ENCODE measurements at places on chromosomes 11 and 22.

DNA sequence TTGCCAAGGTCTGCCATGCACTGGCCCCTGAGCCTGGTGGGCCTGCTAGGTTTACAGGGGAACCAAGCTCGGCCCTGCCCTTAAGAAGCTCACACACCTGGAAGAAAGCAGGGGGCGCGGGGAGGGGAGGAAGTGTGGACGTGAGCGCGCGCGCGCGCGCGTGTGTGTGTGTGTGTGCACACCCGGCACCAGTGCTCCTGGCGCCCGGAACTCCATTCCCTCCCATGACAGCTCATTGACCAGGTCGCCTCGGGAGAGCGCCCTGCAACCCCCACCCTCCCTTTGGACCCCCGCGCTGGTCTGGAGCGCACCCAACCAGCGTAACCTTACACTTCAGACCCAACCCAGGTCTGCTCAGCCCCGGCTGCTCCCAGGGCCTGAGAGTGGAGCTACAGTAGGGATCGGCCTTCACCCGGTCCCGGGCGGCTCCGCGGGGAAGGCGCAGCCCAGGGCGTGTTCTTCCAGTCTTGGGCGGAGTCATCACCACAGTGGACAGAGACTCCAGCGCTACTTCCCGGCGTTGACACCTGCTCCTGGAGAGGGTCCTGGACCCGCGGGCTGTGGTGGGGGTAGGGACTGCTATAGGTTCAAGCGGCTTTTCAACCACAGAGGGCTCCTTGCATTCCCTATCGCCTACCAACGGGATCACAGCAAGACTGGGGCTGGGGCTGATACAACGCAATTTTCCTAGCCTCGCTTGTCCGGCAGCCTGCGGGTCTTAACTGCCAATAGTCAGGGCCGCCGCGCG lies 1.5 kb downstream of the GALNT18 start:
- DNase-seq = no peak

GRCh38 chr22:43388420-43388851 lies 23.4 kb upstream of the MPPED1 start:
- DNase-seq = peak; percentile 74

DNA sequence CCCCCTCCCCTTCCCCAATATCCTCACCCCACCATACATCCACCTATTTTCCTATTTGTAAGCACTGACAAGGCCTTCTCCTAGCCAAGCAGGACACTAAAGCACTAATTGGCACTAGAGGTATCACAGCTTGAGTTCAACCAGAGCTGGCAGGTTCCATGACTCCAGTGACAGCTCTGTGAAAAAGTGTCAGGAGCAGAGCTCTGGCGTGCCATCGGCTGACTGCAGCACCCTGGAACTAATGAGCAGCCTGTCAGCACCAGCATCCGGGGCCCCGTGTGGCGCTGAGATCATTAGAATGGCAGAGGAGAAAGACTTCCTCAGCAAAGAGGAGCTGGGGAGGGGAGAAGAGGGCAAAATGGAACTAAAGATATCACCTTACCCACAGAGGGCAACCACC lies 847.4 kb downstream of the NTM start:
- no peak for DNase-seq

DNA sequence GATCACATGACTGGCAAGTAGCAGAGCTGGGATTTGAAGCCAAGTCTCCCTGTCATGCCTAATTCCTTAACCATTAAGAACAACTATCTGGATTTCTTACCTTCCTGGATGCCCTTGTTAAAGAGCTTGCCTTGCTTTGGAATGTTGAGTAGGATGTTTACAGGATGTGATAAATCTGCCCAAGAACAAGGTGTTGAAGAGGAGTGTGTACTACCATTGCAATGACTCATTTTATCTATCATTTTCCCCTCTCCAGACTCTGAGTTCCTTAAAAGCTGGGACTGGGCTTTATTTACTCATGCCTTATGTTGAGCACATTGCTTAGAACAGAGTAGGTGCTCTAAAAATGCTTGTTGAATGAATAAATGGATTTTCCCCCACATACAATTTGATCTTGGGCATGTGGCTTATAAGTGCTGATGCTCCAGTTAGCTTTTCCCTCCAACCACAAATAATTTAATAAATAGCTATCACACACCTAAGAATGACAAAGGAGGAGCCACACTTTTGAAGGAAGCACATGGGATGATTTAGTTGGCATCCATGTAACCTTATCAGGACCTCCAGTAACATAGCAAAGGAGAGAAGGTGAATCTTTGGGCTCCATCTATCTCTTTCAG lies 268.6 kb upstream of the SESN3 start:
- no peak for DNase-seq

DNA sequence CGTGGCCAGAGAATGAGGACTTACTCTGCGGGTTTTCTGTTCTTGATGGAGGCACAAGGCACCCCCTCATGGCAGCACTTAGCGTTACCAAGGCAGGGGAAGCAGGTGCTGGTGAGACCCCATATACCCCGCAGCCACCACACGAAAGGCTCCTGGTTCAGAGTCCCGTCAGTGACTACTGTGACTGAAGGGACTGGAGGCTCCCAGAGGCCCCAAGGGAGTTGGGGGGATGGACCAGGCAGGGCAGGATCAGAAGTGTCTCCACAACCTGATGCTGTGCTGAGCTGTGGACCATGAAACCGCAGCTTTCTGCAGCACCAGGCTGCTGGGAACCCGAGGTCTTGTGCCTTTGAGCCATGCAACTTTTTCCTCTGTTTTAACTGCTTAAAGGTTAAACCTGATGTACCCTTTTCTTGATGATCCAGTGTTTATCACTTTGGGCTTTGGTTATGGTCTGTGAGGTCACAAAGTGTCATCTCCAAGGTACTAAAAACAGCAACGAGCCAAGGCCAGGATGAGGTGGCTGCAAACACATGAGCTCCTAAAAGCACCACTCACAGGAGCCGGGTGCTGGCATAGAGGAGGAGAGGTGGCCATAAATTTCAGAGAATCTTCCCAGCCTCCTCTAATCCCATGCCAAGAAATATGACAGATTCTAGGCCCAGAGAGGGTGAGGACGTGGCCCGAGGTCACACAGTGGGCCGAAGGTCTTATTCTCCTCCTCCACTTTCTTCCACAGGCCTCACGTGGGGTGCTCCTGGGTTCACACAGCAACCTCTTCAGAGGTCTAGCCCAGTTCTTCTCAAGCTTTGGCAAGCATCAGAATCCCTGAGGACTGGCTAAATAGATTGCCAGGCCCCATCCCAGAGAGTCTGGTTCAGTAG lies 4.2 kb upstream of the LRRC32 start:
- DNase-seq = no peak

DNA sequence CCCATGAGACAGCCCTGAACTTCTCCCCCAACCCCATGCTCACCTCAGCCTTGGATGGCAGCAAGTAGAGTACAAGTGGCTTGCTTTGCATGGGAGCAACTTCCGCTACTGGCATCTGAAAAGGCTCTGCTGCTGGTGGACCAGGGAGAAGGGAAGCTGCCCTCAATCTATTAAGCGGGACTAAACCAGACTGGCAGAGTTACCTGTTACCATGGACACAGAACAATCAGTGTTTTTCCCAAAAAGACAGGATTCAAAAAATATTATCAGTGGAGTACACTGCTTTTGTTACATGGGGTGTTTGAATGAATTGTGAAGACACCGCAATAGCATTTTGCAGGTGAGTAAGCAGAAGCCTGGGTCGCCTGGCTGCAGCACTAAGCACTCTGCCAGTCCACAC lies 631.4 kb upstream of the B3GAT1 start:
- DNase-seq = no peak

DNA sequence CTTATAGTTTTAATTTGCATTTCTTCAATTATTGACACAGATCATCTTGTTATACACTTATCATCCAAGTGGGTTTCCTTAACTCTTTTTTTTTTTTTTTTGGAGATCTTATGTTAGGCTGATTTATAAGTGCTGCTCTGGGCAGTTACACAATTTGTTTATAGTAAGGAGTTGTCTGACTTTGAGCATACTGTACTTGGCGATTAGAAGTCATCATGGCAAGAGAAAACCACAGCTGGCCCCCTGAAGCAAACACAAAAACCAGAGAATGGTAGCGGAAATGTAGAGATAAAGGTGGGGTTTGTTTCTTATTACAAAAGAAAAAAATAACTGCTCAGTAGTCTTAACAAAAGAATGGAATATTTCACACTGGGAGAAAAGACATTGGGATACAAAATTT lies 292.6 kb downstream of the SWAP70 start:
- no peak for DNase-seq

GRCh38 chr11:128302425-128303186 lies 284.8 kb downstream of the ETS1 start:
- peak; percentile 29 for DNase-seq

GRCh38 chr11:110131386-110132123 lies 38.4 kb downstream of the ZC3H12C start:
- no peak for DNase-seq

DNA sequence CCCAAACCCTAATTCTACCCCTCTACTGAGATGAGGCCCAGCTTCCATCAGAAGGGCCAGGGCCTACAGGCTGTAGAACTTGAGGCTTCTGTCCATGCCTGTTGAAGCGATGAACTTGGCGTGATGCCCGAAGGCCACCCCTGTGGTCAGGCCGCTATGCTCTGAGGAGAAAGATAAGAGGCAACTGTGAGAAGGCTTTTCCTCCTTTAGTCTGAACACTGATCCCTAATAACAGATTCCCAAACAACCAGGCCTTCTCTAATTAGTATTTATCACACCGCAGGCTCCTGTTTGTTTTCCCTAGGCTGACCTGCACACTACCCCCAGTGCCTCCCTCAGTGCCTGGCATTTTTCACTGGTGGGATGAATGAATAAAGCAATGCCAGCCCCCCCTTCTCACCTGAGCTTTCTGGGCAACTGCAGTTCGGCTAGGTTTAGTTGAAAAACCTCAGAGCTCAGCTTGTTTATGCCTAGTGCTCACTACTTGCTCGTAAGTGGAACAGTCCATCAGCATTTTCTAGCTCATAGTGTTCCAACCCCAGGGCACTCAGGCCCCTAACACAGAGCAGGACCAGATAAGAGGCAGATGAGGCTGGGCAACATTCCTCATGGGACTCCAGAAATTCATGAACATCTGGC lies 15.2 kb downstream of the PRPF19 start:
- DNase-seq = no peak

GRCh38 chr22:27842669-27843431 lies 41.3 kb upstream of the MN1 start:
- no peak for DNase-seq

- peak; percentile 93 for DNase-seq
Observed at GRCh38 chr22:38870312-38870741, 1.7 kb downstream of the CBX6 start.

DNA sequence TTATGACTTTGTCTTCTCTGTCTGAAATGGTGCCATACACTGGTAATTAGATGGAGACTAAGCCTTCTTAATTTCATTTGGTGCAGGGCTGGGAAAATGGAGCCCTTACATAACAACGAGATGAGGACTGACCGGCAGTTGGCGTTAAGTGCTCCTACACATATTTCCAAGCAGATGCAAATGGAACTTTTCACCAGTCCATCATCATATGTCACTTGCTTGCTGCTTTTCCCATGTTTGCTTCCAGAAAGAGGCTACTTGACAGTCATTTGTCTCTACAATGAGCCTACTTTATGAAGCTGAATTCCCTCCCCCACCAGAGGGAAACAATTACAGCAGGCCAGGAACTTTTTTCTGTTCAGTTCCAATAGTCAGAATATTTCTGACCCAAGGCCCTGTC lies 32.6 kb downstream of the SVIP start:
- DNase-seq = no peak

GRCh38 chr22:26851125-26851524 lies 193.7 kb downstream of the MIAT start:
- DNase-seq = no peak

- no peak for DNase-seq
Observed at GRCh38 chr11:9765320-9766101, 101.6 kb downstream of the SWAP70 start.

- DNase-seq = no peak
Observed at GRCh38 chr11:66869567-66869870, 12.7 kb downstream of the LRFN4 start.

Measured in stimulated activated CD4-positive, alpha-beta T cell treated with anti-CD3 and anti-CD28 coated beads, Interleukin-4, amount 100 ng/mL, for 1 hour (primary cell).